Ascending aorta (tissue), 2 donors: ENCODE measurements at places on chromosomes 12 and 14.
A peak's percentile ranks its signal among the peaks of the same experiment; 100 is the strongest.

GRCh38 chr12:126910570-126910969 is 1356.4 kb upstream of the TMEM132C start:
- no peaks in the 10 kb centered on the region for H3K27me3 ChIP-seq
- H3K4me1 ChIP-seq: no peaks in the 10 kb centered on the region
- no peak for DNase-seq
- H3K27ac ChIP-seq: no peak overlapping the region
- H3K36me3 ChIP-seq: no peaks in the 10 kb centered on the region

DNA sequence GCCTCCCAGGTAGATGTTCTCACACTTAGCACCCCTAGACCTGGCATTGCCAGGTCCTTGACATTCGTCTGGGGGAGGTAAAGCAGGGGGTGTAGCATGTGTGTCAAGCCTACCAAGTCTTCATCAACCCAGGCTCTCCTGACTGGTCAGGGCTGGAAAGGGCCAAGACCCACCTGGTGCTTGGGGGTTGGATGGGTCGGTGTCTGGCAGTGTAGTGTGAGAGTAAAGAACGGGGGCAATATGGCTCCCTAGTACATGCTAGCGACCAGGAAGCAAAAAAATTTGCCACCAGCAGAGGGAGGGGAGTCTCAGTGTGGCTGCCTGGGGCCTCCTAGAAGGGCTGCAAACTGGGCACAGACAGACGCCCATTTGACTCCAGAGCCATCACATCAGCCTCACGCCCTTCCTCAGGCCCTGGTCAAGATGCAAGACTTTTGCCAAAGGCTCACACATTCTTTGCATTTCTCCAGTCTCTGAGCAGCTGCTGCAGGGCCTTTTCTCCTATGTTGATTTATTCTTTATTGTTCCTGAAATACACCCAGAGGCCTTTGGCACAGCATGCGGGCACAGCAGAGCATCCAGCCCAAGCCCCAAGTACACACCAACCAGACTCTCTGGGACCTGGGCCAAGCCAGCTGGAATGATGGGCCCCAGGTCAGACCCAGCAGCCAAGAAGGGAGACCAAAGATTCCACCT is 38.3 kb upstream of the PNMA1 start:
- peak; percentile 90 for DNase-seq
- H3K27ac ChIP-seq: peak overlapping the region; percentile 98
- H3K36me3 ChIP-seq: no peaks in the 10 kb centered on the region
- no peaks in the 10 kb centered on the region for H3K27me3 ChIP-seq

DNA sequence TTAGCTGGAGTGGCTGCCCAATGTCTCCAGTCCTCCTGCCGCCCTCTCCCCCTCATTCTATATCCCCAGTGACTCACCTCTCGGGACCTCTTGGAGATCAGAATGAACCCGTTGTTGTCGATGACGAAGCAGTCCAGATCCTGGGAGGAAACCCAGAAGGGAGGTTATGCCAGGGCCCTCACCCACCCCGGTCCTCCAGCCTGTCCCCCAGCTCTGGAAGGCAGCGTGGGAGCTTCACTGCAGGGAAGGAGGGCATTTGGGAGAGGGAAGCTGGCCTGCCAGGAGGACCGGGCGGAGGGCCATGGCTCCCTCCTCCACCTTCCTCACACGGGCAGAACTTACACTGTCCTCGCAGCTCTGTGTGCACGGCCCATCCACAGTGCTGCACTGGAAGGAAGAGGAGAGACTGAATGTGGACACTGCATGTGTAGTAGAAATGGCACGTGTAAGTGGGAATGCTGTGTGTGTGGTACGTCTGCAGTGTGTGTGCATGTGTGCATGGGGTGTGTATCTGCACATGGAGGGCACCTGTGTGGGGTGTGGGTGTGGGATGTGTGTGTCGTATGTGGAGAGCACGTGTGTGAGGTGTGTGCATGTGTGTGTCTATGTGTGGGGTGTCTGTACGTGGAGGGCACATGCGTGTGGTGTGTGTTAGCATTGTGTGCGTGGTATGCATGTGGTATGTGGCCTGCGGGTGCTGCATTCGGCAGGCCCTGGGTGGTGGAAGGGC is 10.0 kb upstream of the LRTM2 start:
- DNase-seq: no peak
- no peak overlapping the region for H3K4me3 ChIP-seq
- H3K27ac ChIP-seq: no peak overlapping the region
- no peaks in the 10 kb centered on the region for H3K4me1 ChIP-seq
- H3K27me3 ChIP-seq: no peaks in the 10 kb centered on the region
- H3K36me3 ChIP-seq: no peaks in the 10 kb centered on the region

DNA sequence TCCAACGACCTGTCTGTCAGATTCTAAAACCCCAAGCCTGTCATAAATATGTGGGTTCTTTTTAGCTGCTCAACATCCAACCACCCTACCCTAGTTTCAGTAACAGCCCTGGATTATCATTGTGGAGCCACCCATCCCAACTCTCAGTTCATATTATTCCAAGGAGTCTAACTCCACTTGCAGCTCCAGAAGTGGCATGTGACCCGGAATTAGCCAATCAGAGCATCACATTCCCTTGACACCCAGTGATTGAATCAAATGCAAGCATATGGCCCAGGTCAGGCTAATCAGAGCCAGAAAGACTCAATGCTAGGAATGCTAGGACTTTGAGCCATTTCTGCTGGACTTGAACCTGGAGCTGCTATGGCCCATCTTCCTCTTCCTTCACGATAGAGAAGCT is 17.1 kb upstream of the HSP90B1 start:
- H3K27ac ChIP-seq: no peak overlapping the region
- H3K27me3 ChIP-seq: no peaks in the 10 kb centered on the region
- no peak for DNase-seq
- H3K36me3 ChIP-seq: no peaks in the 10 kb centered on the region

DNA sequence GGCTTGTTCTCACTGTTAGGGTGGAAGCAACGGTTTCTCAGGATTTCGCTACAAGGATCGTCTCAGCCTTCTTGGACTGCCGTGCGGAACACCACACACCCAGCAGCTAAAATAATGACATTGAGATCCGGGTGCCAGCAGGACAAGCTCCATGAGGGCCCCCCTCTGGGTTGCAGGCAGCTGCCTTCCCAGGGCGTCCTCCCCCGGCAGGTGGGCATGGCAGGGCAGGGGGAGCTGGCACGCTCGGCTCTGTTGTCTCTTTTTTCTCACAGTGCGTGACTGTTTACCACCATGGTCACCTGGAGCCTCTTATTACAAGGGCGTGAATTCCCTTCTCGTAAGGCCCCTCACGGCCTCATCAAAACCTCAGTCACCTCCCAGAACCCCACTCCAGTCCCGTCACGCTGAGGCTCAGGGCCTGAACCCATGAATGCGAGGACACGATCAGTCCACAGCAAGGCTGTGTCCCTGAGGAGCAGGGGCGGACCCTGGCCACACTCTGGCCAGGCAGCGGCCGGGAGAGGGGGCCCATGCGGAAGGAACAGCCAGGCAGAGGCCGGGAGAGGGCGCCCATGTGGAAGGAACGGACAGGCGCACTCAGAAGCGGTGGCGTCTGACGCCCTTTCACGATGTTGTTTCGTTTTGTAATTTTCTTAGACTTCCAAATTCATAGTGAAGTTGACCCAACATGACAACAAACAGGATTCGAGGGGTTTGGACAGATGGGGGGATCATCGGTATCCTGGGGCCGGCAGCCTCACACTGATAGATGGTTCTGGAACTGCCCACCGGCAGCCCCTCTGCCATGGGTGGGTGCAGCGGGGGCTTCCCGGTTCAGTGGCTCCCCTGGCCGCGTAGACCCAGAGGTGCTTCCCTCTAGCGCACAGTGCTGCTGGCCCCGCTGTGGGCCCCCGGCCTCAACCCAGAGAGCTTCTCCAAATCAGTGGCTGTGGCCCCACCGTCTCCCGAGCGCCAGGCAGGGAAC is 10.0 kb downstream of the LRCOL1 start:
- H3K27me3 ChIP-seq: no peaks in the 10 kb centered on the region
- DNase-seq: no peak
- peaks cover 10% of the 10 kb centered on the region for H3K4me1 ChIP-seq
- peak overlapping the region; percentile 62 for H3K4me3 ChIP-seq
- no peaks in the 10 kb centered on the region for H3K36me3 ChIP-seq

- DNase-seq: no peak
- no peaks in the 10 kb centered on the region for H3K36me3 ChIP-seq
- no peak overlapping the region for H3K4me3 ChIP-seq
- H3K27ac ChIP-seq: no peak overlapping the region
Observed at GRCh38 chr12:34398706-34399630, 376.7 kb downstream of the ALG10 start.

DNA sequence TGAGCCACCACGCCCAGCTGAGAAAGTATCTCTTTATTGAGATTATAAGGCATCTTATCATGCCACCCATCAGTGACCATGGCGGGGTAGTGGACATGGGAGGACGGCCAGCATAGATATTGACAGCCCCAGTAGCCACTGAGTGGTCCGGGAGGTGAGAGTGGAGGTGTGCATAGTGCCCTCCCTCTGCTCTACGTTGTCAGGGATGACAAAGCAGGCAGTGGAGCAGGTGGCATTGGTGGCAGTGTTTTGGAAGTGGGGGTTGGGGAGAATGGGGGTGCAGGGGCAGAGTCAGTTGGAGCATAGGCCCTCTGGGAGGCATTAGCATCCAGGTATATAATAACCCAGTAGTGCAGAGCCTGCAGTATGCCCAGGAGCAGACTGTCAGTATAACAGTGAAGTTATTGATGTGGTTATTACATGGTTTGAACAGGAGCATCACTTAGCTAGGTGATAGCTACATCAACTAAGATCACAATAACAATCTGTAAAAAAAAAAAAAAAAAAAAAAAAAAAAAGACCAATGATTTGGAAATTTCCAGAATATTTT is 41.1 kb downstream of the GNG2 start:
- no peaks in the 10 kb centered on the region for H3K27me3 ChIP-seq
- H3K36me3 ChIP-seq: no peaks in the 10 kb centered on the region
- H3K4me3 ChIP-seq: no peak overlapping the region
- no peaks in the 10 kb centered on the region for H3K4me1 ChIP-seq

- DNase-seq: no peak
- H3K4me1 ChIP-seq: peaks cover 9% of the 10 kb centered on the region
- peaks cover 9% of the 10 kb centered on the region for H3K36me3 ChIP-seq
- no peaks in the 10 kb centered on the region for H3K27me3 ChIP-seq
- H3K27ac ChIP-seq: peak overlapping the region; percentile 95
Observed at GRCh38 chr12:103930787-103931735, 851 bp downstream of the HSP90B1 start.

GRCh38 chr14:96710060-96710666 is 87.0 kb upstream of the VRK1 start:
- no peak overlapping the region for H3K27ac ChIP-seq
- H3K4me1 ChIP-seq: no peaks in the 10 kb centered on the region
- no peaks in the 10 kb centered on the region for H3K36me3 ChIP-seq
- no peak for DNase-seq
- no peak overlapping the region for H3K4me3 ChIP-seq

- H3K36me3 ChIP-seq: peaks cover 7% of the 10 kb centered on the region
- peak overlapping the region; percentile 43 for H3K27ac ChIP-seq
- H3K4me3 ChIP-seq: no peak overlapping the region
- no peaks in the 10 kb centered on the region for H3K27me3 ChIP-seq
- H3K4me1 ChIP-seq: peaks cover 37% of the 10 kb centered on the region
Observed at GRCh38 chr12:27644158-27644845, 51.9 kb upstream of the REP15 start.

- no peak overlapping the region for H3K27ac ChIP-seq
- no peaks in the 10 kb centered on the region for H3K36me3 ChIP-seq
- no peak overlapping the region for H3K4me3 ChIP-seq
- no peaks in the 10 kb centered on the region for H3K4me1 ChIP-seq
- no peaks in the 10 kb centered on the region for H3K27me3 ChIP-seq
- DNase-seq: no peak
Observed at GRCh38 chr12:24233519-24234246, 284.2 kb upstream of the SOX5 start.

DNA sequence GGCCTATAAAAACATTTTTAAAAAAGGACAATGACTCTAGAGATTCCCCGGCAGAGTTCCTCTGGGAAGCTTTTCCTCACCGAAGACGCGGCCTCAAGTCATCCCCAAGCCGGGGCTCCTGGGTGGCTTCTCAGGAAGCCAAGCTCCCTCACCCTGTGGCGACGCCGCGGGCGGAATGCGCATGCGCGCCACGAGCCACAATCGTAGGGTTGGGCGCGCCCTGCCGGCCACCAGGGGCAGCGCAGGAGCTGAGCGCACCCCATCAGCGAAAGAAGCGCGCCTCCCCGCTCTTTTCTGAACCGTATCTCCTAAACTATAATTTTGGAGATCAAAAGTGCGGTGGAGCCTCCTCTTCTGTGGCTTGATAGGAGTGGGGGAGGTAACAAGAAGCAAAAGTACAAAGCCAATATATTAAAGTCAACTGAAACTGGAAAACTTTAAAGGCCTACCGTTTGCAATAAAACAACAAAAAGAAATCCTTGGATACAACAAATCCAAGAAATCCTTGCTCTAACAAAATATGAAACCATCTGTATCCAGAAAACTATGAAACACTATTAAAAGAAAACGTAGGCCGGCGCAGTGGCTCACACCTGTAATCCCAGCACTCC is 17.4 kb upstream of the CHFR start:
- peak; percentile 90 for DNase-seq
- H3K27ac ChIP-seq: no peak overlapping the region
- no peaks in the 10 kb centered on the region for H3K27me3 ChIP-seq
- H3K4me3 ChIP-seq: no peak overlapping the region
- H3K36me3 ChIP-seq: no peaks in the 10 kb centered on the region

DNA sequence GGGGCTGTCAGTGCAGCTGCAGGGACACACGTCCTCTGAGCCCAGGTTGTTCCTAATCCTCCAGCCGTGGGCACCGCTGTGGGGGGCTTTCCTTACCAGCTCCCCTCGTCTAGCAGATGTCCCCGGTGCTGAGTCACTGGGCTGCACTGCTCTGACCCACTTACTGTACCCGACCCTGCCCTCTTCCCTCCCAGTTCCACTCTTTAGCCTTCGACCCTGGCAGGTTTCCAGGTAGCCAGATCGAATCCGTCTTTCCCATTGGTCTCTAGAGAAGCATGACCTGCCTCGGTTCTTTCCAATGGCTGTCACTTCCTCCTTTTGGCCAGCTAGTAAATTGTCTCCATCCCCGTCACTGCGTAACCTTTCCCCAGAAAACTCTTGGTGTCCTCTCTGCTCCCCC is 48.4 kb downstream of the ELK3 start:
- peaks cover 7% of the 10 kb centered on the region for H3K4me1 ChIP-seq
- H3K4me3 ChIP-seq: no peak overlapping the region
- no peaks in the 10 kb centered on the region for H3K27me3 ChIP-seq
- peak overlapping the region; percentile 54 for H3K27ac ChIP-seq

GRCh38 chr14:76093077-76093476 is 58.6 kb upstream of the GPATCH2L start:
- H3K4me1 ChIP-seq: no peaks in the 10 kb centered on the region
- no peak for DNase-seq
- no peaks in the 10 kb centered on the region for H3K27me3 ChIP-seq
- H3K27ac ChIP-seq: no peak overlapping the region
